ENCODE measurements at places on chromosomes 6 and 20.

- no peak for ATAC-seq
These were observed 21.9 kb upstream of the ZSCAN9 start for GRCh38 chr6:28203201-28203600.

GRCh38 chr20:64156136-64156885, 7.9 kb upstream of the MYT1 start:
- no peak for ATAC-seq

GRCh38 chr6:144749263-144749662, 464.1 kb downstream of the UTRN start:
- ATAC-seq: no peak

DNA sequence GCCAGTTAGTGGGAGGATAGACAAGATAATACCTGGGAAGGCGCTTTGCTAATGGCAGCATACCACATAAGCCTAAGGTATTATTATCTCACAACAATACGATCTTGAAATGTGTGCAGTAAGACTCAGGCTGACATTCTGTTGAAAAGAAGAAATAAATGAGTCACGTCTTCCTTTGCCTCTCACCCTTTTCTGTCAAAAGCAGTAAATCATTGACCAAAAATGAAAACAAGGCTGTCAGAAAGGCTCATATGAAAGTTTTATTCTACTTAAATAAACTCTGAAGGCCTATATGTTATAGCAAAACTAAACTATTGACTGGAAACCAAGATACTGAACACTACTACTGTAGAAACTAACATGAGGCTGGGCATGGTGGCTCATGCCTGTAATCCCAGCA, 43.1 kb upstream of the IL20RA start:
- ATAC-seq: no peak

DNA sequence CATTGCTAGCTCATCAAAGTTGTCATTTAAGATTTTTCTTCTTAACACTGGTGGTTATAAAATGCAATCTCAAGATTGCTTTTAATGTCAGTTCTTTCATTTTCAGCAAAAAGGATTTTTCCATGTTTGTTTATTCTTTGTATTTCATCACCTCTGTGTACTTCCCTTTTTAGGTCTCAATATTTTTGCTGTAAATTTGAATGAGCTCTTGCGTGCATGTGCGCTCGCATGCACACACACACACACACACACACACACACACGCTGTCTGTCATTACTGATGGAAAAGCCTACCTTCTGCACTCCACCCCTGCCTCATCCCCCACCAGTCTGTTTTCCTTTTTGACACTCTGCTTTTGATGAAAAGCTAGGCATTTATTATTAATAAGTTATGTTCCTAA, 85.3 kb upstream of the FYN start:
- ATAC-seq: no peak

- no peak for ATAC-seq
These were observed 499.9 kb downstream of the UTRN start for GRCh38 chr6:144785056-144785455.

- no peak for ATAC-seq
These were observed 198.9 kb downstream of the TSHZ2 start for GRCh38 chr20:53171065-53171464.

GRCh38 chr6:41909727-41910126, 11.2 kb downstream of the MED20 start:
- ATAC-seq: no peak

DNA sequence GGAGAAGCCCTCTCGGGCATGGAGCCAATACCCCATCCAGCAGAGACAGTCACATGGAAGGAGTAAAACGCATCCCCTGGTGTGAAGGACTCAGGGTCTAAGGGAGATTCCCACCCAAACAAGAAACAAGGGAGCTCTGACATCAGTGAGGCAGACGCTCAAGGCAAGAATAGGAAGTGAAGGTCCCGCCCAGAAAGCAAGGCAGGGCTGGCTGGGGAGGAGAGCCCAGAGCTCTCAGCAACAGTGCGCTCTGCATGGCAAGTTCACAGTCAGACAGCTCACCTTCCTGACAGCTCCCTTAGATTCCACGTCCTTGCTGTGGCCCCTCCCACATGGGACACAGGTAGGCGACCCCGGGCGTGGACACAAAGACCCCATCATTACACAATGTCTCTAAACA, 85.6 kb downstream of the TTLL2 start:
- ATAC-seq: no peak

GRCh38 chr6:28353981-28354676, 4.4 kb downstream of the ZKSCAN3 start:
- ATAC-seq: peak; percentile 40

DNA sequence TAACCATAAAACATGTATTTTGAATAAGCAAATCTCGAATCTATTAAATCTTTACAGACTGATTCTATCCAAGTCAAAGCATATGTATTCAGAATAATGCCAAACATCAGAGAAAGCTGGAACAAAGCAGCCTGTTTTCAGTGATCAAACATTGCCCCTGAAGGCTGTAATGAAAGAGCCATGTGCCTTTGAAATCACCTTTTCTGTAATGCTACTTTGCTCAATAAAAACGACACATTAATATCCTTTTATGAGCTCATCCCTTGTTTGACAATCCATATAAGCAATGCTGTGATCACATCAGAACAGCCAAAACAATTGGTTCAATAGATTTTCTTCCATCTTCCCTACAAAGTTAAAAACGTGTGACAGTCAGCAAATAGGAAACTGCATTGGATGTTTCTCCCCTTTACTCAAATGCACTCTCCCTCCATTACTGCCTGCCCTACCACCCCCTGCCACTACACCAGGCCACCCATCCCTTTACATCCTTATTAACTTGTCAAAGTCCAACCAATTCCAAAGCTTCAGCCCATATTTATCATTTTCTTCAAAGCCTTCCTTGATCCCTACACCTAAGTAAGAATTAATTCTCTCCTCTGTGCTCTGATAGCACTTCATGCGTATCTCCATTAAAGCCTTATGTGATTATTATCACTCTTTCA, 42.0 kb downstream of the THEMIS start:
- no peak for ATAC-seq

DNA sequence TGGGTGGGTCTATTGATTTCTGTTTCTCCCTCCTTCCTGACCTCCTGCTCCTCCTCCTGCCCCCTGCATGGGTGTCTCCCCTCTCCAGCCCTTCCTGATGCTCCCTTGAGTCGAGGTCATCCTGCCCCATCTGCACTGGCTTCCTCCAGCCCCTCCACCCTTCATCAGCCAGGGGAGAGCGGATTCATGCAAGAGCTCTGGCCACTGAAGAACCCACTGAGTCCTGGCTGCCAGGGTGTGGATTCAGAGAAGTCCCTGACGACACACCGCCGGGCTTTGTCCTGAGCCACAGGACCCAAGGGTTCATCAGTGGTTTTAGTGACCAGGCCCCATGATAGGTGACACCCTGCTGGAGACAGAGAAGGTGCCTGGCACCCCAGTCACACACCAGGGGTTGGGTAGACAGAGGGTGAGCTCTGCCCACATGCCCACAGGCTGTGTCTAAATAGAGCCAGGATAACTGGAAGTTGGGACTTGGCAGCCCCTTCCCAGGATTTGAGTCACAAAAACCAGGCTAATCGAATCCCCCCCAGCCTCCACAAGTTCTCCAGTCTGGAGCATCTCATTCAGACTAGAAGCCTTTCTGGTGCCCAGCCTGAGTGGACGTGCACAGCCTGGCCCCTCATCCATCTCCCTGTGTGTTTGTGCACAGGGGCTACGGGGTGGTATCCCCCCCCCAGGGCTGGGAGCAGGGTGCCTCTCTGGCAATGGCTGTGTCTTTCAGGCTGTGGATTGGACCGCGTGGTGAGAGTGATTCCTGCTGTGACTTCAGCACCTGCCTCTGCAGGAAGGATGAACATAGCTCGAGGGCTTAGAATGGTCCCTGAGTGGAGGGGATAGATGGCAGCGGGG, 1.2 kb downstream of the GFRA4 start:
- ATAC-seq: no peak

- no peak for ATAC-seq
These were observed 490 bp downstream of the JAG1 start for GRCh38 chr20:10673176-10673841.

DNA sequence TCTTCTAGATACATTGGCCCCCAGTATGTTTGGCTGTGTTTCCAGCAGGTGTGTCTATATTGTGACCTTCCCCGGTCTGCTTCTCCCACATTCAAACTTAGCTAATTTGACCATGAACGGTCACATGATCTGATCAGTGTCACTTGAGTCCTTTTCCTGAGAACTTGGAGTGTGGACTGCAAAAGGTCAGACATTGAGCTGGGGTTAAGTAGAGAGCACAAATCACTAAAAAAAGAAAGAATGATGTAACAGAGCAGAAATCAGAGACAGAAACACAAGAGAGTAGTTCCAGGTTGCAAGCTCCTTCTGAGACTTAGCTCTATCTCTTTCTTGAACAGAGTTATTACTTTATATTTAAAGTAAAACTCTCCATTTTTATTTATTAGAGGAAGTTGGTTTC, 733.9 kb downstream of the CBLN4 start:
- no peak for ATAC-seq

DNA sequence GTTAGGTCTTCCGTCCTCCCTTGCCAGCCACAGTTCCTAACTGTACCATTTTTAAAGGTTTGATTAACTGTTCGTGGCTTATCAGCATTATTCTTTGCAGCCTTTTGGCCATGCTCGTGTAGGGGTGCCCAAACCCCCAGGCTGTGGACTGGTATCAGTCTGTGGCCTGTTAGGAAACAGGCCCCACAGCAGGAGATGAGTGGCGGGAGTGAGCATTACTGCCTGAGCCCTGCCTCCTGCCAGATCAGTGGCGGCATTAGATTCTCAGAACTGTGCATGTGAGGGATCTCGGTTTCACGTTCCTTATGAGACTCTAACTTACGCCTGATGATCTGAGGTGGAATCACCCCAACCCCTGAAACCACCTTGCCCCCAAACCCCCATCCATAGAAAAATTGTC, 79.3 kb downstream of the TBC1D7 start:
- no peak for ATAC-seq

DNA sequence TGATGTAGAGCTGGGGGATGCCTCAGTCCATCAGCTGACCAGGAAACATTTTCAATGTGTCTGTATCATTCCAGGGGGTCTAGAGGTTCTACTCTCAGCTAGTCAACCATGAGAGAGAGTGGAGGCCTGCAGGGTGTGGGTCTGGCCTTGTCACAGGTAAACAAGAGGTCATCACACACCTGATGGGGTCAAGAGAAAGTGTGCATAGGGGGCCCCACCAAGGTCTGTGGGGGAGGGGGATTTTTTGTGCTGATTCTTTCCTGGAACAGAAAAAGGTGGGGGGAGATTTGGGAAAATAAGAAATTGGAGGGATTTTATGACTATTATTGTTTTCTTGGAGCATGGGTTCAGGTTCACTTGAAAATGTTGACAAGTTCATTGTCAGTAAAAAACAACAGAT, 8.9 kb upstream of the UNC93A start:
- ATAC-seq: no peak

- ATAC-seq: no peak
These were observed 233.6 kb downstream of the KCNQ5 start for GRCh38 chr6:72855471-72855870.

GRCh38 chr6:169365567-169366257, 112.1 kb upstream of the THBS2 start:
- ATAC-seq: no peak

- ATAC-seq: no peak
These were observed 63.8 kb upstream of the CD83 start for GRCh38 chr6:14053811-14054210.

- ATAC-seq: no peak
These were observed 669.3 kb upstream of the GJE1 start for GRCh38 chr6:141463237-141463977.

DNA sequence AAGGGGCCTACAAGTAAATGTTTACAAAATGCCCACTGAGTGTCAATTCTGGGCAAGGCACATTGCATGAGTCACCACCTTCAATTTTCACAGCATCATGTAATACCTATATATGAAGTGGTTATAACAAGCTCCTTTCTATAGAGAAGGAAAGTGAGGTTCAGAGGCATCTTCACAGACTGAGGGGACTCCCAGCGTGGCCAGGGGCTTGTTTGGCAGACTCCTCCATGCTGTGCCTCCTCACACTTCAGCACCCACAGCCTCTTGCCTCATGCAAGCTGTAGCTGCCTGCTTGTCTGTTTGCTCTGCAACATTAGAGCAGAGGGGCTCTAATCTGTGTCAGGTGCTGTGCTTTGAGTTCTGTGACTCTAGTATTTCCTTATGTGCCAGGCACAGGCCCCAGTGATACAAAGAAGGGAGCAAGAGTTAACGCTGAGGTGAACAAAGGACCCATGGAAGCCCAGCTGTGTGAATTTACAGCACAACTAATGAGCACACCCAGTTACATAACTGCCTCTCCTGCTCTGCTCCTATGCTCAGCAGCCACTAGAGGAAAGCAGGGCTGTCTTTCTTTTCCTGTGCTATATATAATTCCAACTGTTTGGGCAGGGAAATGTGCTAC, 72.3 kb downstream of the ZHX3 start:
- ATAC-seq: no peak

DNA sequence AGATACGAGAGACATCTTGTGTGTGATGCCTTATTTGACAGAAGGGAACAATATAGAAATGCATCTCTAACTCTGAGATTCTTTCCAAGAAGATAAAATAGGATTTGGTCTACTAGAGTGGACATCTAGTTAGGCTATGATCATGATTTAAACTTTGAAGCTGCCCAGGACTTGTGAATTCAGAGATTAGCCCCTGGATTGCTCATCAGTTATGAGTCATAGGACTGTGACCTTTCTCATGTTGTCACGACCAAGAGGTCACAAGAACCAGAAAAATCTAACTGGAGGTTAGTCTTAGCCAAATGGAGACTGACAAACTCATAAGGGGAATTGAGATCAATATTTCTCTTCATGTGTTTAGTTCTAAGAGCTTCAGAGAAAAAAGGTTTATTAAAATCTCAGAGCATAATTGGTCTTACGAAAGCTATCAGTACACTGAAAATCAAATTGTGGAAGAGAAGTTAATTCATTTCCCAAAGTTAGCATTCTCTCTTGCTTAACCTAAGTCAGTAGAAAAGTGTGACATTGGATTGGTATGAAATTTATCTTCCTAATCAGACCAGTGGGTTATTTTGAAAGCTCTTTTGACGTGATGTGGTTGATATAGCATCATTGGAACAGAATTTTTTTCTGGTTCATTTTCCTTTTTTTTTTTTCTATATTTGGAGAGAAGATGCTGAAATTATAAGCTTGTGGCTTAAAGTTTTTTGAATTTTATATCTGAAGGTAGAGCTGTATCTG, 245.7 kb downstream of the RNF144B start:
- no peak for ATAC-seq

GRCh38 chr6:113600551-113601339, 256.4 kb upstream of the MARCKS start:
- ATAC-seq: no peak

DNA sequence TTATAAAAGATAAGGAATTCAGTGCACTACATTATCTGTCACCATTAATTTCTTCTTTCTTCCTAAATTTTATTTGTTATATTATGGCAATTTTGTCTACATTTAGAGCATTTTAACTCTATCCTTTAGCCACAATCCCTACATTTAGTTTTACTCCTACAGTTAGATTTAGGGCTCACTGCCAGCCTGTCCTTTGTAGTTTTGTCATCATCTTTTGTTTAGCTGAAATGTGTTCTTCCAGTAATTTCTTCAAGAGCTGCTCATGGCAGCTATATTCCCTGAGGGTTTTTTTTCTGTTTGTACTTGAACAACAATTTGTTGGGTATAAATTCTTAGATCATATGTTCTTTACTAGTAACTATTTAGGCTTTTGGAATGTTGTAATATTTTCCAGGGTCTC, 72.7 kb upstream of the B3GAT2 start:
- ATAC-seq: no peak

GRCh38 chr6:19368511-19368910, 468.7 kb upstream of the ID4 start:
- no peak for ATAC-seq

GRCh38 chr6:14207448-14207847, 89.9 kb downstream of the CD83 start:
- no peak for ATAC-seq
